Erythroblast (primary cell): ENCODE measurements at places on chromosomes 6 and 20.

GRCh38 chr20:39004508-39004907 lies 42.4 kb downstream of the DHX35 start:
- DNase-seq = no peak

- no peak for DNase-seq
Measured at GRCh38 chr6:107641071-107641470, 151.2 kb downstream of the SOBP start.

DNA sequence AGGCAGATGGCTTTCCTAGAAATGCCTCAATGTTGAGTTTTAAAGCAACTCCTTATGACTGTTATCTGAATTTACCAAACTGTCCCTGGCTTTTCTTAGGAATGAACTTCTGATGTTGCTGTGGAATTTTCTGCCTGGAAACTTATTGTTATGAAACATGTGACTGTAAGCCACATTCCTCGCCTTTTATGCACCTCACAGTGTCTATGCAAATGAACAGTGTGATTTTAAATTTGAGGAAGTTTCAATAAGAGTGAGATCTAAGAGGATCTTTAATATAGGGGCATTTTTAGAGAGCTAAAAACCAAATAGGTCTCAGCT lies 2.4 kb upstream of the CCR6 start:
- DNase-seq = no peak

DNA sequence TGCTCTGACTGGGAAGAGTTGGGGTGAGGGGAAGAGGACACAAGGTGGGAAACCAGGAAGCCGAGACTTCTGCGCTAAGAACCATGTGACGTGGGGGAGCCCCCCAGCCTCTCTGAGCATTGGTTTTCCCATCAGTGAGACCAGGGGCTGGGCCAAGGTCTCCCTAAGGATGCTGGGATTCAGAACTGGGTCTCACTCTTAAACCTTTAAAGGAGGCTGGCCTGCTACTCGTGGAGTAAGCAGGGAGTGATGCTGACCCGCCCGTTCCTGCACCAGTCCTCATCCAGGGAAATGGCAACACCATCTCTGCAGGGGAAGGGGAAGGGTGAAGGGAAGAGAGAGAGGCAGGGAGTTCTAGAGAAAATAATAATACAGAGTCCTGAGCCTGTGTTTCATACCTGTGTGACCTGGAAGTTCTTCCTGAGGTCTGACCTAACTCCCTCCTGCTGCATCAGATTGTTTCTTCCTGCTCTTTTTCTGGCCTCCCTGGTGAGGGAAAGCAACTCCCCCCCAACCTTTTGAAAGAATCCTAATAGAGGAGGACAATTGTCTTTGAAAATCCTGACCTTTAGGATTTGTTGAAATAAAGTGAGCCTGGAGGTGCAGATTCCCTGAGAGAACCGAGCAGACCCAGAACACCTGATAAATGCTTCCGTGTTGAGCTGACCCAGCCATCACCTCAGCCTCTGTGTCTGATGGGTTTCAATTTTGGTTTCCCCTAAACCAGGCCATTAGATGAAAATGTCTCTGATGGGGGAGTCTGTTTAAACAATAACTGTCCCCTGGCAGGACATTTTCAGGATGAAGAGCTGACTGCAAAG lies 3.0 kb upstream of the GRM4 start:
- DNase-seq = no peak

DNA sequence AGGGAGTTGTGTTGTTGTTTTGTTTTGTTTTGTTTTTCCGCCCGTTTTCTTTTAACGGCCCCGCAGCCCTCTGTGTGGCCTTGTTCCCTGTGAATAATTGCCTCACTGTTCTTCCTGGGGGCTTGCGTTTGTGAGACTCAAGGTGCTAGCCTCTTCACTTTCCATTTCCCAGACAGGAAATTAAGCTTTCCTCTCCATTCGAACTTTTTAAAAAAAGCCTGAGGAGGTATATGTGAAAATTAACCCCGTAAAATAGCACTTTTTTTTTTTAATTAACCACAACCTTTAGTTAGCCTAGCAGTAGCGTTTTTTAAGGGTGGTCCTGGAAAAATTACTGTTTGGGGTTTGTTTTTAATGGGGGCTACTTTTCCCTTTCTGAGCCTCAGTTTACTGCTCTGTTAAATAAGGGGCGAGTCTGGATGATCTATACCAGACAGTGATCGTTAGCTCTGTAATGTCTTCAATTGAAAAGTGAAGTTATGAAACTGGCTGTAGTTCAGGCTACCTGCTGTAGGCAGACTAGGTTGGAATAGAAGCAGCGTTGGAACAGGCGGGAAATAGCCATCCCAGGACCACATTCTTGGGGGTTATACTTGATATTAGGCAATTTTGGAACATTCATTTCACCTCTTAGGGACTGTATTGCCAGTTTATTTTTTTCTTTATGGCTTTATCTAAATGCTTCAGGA lies 1.7 kb downstream of the STX16 start:
- peak; percentile 32 for DNase-seq

GRCh38 chr6:165571068-165571682 lies 91.9 kb downstream of the PDE10A start:
- DNase-seq = no peak

- DNase-seq = peak; percentile 53
Measured at GRCh38 chr6:14763139-14763538, 482.7 kb upstream of the JARID2 start.

DNA sequence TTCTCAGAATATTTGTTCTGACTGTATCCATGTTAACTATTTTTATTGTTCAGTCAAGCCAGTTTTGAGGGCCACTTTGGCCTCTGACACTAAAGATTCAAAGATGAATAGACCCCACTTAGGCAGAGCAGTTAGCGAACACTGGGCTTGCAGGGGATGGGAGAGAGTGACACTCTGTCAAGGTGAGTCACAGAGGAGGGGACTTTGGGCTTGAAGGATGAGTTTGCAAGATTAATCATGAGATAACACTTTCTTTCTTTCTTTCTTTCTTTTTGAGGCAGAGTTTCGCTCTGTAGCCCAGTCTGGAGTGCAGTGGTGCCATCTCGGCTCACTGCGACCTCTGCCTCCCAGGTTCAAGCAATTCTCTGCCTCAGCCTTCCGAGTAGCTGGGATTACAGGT lies 46.4 kb downstream of the SPATA2 start:
- DNase-seq = peak; percentile 38

DNA sequence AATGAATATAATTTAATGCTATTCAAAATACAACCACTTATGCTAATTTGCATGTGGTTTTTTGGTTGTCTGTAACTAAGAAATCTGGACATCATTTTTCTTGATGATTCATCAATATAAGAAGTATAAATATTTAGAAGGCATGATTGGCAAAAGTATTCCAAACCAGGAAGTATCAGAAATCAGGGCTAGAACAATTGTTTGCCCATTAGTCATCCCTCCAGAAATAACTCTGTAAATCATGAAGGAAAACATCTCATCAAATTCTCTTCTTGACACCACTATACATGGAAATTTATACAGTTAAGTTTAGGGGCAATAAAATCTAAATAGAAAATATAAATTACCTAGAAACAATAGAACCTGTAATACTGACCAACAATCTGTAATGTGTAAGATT lies 554.7 kb upstream of the HS3ST5 start:
- DNase-seq = no peak

GRCh38 chr6:72922401-72922800 lies 300.5 kb downstream of the KCNQ5 start:
- no peak for DNase-seq

- no peak for DNase-seq
Measured at GRCh38 chr6:45742591-45742990, 273.1 kb downstream of the CLIC5 start.

GRCh38 chr20:64053841-64054661 lies 4.6 kb upstream of the SOX18 start:
- DNase-seq = peak; percentile 28

DNA sequence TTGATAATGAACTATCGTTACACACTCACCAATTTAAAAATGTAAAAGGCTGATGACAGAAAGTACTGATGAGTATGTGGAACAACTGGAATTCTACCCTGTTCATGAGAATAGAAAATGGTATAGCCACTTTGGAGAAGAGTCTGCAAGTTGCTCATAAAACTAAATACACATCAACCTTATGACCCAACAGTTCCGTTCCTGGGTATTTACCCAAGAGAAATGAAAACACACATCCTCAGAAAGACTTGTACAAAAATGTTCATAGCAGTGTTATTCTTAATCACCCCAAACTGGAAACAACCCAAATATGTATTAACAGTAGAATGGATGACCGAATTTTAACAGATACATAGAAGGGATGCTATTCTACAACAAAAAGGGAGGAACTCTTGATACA lies 145.7 kb upstream of the LRFN2 start:
- DNase-seq = no peak

- DNase-seq = no peak
Measured at GRCh38 chr6:104521176-104521575, 338.5 kb downstream of the HACE1 start.

- no peak for DNase-seq
Measured at GRCh38 chr20:23257106-23257761, 93.4 kb upstream of the NXT1 start.

GRCh38 chr20:46406986-46407670 lies 713 bp upstream of the ELMO2 start:
- DNase-seq = no peak

DNA sequence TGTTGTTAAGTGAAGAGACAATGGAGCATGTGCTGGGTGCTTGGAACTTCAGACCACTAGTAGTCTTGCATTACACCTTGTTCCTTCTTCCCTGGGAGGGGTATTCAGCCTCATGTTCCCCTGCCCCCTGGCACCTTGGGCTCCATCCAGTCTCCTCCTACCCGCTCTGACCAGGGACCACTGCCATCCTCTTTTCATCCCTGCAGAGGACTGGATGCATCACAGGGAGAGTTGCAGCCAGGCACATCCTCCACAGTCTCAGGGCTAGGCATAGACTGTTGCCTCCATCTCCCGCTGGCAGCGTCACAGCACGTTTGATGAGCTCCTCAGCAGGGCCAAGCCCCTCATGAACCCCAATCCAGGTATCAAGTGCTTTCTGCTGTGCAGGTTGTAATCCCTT lies 1.3 kb upstream of the TAAR8 start:
- DNase-seq = no peak

DNA sequence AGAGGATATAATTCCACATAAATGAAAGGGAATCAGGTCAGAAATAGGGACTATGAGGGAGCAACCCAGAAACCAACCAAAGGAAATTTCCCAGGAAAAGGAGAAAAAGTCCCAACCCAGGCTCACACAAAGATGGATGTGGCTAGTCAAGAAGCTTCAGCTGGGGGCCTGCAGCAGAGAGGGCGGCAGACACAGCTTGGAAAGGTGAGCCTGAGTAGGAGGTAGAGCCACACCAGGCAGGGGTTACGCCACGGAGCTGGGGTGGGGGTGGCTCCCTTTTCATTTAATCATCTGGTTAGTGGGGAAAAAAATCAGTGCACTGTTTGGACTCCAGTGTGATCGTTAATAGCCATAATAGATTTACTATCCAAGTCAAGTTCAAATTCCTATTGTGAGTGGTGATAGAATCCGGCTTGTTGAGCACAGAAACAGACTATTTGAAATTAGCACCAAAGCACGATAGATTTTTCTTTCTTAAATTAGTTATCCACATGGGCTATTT lies 220.6 kb downstream of the TPBG start:
- no peak for DNase-seq

DNA sequence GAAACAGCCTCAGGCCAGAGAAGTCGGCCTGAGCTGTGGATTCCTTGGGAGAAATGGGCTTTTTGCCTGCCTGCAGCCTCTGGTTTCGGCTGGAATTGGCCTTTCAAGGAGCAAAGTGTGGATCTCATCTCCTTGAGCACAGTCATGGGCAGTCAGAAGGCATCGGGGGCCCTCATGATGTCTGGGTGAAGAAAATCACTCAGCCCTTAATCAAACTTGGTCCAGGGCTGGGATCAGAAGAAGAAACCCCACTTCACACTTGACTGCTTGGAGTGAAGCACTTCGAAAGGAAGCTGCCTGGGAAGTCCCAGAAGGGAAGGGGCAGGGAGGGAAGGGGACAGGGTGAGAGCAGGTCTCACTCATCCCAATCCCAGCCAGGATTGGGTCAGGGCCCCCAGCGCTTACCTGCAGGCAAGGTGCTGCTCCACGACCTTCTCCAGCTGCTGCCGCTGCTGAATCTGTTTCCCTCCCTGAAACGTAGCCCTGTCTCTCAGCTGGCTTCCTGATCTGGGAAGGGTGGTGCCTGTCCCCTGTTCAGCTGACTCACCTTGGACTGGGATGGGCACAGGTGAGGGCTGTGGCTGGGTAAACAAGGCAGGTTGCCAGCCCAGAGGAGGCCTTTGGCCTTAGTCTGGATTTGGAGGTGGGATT lies at the start of gene SDCBP2:
SDCBP2 (minus strand) TSS at position 460 of the 651 bp plus-strand sequence. CDS start 8,723 bp downstream, outside the sequence.
- DNase-seq = no peak

DNA sequence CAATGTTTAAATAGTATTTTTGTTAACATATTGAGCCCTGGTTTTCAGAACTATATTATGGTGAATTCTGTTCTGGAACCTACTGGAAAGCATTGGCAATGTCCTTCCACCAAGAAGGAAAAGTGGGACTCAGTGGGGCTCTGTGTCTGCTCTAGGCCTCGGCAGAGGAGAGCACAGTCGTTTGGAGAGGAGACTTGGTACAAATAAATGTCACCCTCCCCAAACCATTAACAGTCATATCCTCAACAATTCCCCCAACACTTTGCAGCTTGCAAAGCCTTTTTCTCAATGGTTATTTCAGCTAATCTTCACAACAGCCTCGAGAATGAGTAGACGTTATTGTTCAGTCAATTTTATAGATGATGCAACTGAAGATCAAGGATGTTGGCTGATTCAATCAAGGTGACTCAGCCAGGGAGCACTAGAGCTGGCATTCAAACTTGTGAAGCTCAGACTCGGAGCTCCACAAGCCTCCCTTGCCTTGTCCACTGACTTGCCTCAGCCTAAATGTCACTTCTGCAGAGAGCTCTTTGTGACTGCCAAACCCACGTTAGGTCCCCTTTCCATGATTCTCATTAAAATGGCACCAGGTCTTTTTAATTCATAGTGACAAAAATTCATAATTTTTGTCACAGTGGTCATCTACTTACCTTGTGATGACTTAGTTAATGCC lies 60.6 kb downstream of the TOX2 start:
- peak; percentile 55 for DNase-seq

GRCh38 chr6:150079604-150080003 lies 10.7 kb upstream of the ULBP3 start:
- DNase-seq = no peak

GRCh38 chr6:112690497-112691202 lies 343.5 kb downstream of the RFPL4B start:
- no peak for DNase-seq

GRCh38 chr6:142985281-142985680 lies 40.3 kb upstream of the HIVEP2 start:
- DNase-seq = no peak

DNA sequence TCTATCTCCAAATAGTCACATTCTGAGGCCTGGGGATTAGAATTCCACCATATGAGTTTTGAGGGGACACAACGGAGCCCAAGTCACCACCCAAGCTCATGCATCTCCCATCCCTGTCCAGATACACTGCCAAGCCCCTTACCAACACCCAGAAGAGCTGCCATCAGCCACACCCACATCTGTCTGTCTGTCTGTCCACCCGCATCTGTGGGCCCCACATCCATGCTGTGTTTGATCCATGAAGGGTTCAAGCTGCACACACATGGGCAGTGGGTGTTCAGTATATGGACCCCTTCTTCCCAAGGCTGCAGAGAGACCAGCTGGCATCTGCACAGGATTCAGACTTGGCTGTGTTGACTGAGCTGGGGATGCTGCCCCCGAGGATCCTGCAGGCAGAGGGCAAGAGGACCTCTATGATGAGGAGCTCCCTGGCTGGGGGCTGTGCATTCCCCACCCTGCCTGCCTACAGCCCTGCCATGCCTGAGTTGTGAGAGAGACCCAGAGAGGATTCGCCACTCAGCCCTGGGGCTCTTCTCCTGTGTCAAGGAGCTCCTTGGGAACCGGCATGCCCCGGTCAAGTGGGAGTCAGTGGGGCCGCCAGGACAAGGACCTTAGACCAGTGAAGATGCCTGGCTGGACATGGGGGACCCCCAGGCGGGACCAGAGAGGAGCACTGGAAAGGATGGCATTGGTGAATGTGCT lies 206.4 kb downstream of the SYNDIG1 start:
- no peak for DNase-seq
